Femur (tissue), 1 donor: ENCODE measurements at places on chromosomes 3 and 15.

DNA sequence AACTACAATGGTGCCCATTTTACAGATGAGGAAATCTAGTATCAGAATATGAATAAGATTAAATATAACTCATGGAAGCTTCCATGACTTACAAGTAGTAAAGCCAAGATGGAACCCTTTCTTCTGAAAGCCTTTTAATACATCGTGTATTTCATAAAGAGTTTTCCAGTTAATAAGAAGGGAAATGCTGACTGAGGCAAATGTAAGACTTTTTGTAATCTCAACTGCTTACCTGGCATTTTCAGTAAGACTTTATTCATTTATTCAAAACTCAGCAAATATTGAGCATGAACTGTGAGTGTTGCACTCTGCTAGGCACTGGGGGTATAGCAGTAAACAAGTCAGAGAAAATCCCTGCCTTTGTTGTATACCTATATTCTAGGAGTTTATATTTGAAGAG is 256.4 kb upstream of the THRB start:
- no peak for DNase-seq

- no peak for DNase-seq
Observed at GRCh38 chr3:188323067-188323842, 169.3 kb downstream of the LPP start.

- DNase-seq, result peak; percentile 23
Observed at GRCh38 chr3:146189519-146190173, 28.7 kb upstream of the PLOD2 start.

GRCh38 chr15:101723171-101723873 is 951 bp downstream of the TARS3 start:
- peak; percentile 46 for DNase-seq

DNA sequence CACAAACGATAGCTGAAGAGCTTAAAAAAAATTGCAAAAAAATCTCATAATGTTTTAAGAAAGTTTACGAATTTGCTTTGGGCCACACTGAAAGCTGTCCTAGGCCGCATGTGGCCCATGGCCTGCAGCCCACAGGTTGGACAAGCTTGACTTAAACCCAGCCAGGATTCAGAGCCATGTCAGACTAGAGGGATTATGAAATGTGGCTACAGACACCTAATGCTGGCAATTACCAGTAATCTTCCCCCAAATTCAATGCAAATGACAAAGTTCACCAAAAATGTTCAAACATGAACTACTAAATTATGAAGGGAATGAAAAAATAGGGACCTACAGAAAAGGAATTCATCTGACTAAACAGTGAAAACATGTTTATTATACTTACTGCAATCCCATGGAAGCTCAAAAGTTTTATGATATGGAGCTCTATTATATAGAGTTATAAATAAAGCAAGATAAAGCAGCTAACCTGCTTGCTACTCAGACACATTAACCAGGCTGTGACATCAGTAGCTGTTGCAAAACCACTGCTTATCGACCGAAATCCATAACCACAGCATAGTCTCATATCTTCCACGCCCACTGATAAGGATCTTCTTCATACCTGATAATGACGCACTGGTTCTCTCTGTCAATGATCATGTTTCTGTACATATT is 49.2 kb downstream of the LDHAL6B start:
- DNase-seq, result no peak

- DNase-seq, result no peak
Observed at GRCh38 chr3:162492446-162493081, 996.0 kb downstream of the OTOL1 start.

DNA sequence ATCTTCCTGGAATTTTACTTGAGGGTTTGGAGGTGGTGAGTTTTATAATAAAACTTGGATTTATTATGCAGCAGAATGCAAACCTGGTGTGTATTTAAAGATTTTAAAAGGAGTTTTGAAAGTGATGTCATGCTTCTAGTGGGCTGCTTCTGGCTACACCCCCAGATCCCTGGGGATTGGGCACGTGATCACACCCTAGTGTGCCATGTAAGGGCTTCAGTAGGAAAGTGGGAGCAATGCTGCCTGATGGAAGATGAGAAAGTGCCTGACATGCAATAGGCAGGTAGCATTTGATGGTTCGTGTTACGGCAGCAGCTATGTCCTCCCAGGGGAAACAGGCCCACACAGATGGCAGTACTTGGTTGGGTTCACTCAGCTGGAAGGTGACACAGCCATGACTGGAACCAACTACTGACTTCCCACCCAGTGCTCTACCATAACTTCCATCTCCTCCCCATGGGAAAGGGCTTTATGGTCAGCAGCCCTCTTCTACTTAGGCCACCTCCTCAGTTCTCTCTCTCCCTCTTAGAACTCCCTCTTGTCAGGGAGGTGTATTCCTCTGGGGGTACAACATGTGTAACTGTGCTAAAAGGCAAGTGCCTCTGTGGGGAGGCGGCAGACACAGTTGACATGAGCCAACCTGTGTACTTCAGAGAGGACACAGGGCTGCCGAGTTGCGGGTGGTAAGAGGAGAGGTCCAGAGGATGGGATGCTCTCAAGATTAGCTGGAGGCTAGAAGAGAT is 5.6 kb downstream of the ITPKA start:
- DNase-seq, result no peak

DNA sequence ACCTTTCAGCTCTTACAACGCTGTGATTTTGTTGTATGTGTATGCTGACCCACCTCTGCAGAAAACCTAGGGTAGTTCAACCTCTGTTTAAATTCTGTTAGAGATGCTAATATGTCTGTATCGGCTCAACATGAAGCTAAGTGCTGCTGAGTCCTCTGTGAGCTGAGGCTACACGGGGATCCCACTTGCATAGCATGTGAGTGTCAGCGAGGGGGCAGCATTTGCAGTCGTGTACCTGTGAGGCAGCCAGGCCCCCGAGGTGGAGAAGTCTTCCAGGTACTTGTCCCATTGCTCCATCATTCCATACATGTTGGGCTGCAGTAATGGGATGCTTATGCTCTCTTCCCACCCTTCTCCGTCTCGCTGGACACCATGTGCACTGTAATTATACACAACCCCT is 3.7 kb downstream of the MKRN2OS start:
- DNase-seq, result no peak

DNA sequence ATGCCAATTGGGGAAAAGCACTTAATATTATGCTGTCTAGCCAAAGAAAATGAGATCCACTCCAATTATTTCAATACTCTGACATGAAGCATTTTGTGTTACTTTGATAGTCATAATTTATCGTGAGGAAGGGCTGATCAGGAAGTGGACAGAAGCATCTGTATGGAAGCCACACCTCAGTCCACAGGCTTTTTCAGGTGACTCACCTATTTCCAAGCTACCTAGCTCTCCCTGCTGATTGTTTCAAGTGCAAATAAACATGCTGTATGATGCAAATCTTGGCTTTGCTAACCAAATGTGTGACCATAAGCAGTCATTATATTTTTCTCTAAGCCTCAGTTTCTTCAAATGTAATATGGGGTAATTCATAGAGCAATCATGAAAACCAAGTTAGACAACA is 30.8 kb upstream of the CPB1 start:
- no peak for DNase-seq

DNA sequence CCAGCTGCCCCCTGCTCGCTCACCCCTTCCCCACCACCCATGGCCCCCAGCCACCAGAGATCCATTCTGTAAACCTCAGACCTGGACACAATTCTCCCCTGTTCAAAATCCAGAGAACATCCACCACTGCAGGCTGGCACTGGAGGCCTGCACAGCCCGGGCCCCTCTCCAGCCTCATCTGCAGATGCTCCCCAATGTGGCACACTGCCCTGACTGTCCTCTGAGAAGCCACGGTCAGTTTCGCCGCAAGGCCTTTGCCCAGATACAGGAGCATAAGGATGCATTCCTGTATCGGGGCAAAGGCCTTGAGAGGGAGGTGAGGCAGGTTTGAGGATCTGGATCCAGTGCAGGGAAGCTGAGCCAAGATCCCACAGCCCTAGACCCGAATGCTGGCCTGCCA is 175.4 kb upstream of the LINGO1 start:
- DNase-seq, result no peak

DNA sequence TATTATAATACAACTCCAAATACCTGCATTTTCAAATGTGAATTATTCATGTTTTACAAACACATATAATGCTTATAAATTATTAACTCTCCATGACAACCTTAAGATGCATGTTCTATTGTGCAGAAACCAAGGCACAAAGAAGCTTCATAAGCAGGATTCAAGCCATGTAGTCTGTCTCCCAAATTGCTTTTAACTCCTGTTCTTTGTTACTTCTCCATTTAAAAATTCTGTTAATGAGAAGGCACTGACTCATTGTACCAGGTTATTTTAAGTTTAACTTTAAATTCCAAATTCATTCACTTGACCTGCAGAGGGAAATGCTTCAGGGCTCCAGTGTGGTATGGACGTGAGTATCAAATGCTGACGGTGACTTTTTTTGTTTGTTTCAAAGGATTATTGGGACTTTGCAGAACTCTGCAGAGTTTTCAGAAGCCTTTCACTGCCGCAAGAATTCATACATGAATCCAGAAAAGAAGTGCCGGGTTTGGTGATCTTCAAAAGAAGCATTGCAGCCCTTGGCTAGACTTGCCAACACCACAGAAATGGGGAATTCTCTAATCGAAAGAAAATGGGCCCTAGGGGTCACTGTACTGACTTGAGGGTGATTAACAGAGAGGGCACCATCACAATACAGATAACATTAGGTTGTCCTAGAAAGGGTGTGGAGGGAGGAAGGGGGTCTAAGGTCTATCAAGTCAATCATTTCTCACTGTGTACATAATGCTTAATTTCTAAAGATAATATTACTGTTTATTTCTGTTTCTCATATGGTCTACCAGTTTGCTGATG is 100.0 kb downstream of the MME start:
- no peak for DNase-seq

GRCh38 chr15:78709263-78709882 is 68.4 kb upstream of the CHRNB4 start:
- DNase-seq, result peak; percentile 77

DNA sequence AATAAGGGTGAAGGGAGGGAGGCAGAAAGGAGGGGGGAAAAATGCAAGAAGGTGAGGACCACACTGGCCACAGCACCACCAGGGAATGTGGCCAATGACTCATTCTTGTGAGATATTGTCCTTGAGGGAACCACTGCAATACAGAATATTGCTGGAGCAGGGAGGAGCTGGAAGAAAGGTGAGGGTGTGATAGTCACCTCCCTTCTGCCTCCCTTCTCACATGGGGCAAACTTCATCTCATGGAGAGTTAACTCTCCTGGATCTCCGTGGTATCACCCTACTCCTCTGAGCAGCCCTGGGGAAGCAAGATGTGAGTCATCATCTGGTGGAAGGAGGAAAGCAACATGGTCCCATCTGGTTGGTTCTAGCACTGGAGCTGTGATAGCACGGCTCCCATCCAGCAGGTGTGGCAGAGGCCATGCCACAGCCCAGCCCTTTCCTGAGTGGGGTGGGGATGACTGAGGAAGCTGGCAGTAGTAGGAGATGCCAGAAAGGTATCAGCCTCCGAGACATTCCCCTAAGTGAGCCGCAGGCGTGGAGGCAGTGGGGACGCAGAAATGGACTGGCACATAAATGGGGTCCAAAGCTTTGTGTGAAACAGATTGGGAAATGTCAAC is 115.9 kb upstream of the LPP start:
- DNase-seq, result no peak

DNA sequence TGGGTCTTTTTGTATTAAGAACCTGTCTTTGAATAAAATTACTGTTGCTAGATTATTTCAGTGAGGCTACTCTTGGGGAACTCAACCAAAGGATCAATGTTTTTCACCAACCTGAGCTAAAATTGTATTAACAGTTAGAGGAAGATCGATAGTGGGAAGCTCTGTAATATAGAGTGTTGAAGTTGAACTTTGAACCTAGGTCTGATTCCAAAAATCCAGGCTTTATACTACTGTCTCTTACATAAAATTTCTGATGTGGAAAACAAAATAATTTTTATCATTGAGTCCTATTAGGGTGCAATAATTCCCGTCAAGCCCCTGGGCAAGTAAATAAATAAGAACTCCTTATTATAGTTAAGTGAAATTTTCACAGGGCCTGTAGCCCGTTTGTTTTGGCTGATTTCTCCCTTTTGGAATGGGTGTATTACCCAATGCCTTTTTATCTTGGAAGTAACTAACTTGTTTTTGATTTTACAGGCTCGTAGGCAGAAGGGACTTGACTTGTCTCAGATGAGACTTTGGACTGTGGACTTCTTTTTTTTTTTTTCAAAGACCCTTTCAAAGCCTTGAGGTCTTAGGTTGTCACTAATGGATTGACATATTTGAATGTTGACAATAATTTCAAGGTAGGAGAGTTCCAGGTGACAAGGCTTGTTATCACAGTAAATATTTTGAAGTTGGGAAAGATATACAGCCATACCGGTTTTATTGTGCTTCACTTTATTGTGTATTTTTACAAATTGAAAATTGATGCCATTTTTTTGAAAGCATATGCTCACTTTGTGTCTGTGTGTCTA is 276.1 kb downstream of the NFKBIZ start:
- no peak for DNase-seq

- no peak for DNase-seq
Observed at GRCh38 chr15:42199126-42199525, 9.0 kb downstream of the VPS39 start.

DNA sequence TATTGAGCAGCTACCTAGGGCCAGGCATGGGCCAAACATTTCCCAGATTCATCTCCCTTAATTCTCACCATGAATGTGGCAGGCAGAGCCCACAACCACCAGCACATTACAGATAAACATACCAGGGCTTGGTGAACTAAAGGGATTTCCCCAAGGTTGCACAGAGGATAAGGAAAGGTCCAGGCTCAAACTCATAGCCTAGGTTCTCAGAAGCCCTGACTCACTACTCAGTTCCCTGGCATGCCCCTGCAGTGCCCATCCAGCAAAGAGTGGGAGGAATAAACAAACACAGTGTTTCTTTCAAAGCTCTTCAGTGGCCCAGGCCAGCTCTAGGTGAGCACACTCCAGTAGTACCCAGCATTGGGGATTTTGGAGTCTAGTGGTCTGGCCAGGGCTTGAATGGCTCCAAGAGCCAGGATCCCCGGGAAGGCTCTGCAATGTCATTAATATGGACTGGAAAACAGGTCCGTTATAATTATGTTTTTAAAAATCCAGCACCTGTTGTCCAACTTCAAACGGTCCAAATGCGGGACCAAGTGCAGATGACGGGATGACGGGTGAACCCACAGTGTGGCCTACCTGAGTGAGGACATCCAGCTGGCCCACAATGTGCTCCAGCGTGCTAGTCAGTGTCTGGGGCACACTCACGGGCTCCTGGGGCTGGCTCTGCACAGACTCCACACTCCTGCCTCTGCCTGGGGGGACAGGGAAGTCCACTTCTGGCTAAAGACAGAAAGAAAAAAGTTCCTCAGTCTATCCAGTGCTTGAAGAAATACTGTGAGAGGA is 39.8 kb upstream of the DUSP7 start:
- no peak for DNase-seq
